ENCODE measurements at places on chromosomes 12 and 14.

DNA sequence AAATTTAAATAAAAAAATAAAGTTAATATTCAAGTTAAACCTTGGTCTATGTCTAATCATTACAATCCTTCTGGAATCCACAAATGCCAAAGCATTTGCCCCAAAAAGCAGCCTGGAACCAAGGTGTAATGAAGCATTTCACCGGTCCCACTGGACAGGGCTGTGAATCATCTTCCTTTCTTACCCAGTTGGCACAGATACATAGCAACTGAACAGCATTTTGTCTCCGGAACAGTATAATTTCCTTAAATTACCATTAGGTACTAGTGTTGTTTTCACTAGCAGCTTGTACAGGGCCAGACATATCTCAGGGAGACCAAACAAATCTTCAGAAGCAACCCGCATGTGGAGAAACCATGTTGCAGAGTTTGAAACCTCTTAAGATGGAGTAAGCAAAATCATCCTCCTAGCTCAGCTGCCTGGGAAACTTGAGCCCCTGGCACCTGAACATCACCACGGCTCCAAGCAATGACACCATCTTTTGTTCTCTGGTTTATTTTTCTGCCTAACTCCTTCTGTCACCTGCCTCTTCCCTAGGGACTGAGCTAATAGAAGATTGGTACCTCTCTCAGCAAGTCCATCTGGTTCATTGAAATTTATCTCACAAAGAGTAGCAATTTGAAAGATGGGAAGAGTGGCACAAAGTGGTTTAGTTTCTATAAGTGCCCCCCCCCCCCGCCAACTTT lies 17.9 kb upstream of the MDM1 start:
- DNase-seq = no peak

- DNase-seq = no peak
Observed at GRCh38 chr12:2924019-2924418, 33.3 kb downstream of the TULP3 start.

DNA sequence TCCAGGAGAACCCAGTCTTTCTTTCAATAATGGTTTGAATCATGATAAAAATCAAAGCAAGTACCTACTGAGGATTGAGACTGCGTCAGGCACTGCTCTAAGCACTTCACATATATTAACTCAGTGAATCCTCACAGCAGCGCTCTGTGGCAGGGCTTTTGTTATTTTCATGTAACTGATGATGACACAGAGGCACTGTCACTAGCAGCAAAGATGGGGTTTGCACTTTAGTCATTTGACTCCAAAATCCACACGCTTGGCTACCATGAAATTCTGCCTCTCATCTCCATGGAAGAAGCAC lies 98.8 kb upstream of the GSC start:
- no peak for DNase-seq

DNA sequence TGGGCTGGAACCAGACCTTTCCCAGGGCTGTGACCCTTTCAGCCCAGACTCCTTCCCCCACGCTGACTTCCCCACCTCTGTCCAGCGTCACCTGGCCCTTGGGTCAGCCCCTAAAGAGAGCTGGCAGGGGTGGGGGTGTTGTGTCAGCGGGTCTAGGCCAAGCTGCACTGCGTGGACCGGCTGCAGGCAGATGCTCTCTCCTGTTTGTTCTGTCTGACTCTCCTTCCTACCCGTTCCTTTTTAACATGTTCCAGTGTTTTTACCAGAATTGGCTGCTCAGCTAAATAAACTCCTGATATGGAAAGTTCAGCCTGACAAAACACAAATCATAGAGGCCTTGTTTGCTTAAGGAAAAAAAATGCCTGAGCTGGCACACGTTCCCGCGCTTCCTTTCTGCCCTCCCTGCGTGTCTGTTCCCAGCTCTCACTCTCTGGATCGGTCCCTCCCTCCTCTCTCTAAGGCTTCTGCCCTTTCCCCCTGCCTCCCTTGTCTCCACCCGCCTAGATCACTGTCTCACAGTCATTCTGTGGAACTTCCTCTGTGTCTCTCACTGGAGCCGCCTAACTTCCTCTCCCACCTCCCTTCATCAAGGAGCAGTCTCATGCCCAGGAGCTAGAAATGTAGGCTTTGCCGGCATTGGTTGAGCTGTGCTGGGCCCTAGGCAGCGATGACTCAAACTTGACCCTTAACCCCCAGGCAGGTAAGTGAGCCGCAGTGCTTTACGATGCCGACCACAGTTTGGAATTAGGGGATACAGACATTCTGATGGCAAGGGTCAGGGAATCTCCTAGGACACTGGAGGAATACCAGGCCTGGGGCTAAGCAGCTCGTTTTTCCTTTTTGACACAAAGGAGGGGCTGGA lies 15.5 kb upstream of the MLXIP start:
- no peak for DNase-seq

DNA sequence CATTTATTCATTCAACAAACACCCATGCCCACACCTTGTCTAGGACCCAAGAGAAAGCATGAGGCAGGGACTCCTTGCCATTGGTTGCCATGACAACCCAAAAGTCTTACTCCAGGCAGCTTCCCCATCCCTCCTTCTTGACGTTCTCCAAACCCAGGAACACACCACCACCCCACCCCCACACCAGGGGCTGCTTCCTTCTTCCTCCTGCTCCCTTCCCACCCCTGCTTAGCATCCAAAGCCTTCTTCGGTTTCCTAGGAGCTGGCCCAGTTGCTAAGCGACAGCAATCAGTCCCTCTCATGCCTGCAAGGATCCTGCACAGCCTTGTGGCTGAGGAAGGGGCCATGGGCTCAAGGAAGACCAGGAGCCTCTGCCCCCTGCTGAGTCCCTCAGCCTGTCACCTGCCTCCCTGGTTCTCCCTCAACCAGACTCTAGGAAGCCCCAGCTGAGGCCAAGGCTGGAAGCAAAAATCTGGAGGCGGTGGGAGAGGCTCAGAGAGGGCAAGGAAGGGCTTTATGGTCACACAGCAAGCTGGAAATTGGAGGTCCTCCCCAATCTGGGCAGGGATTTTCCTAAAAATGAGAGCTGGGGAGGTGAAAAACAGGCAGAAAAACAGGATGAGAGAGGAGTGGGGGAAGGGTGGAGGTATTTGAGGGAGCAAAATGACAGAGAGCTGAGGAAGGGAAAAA lies 15.4 kb downstream of the RASAL1 start:
- DNase-seq = no peak

GRCh38 chr12:131133015-131133905 lies 179.6 kb downstream of the ADGRD1 start:
- DNase-seq = no peak

DNA sequence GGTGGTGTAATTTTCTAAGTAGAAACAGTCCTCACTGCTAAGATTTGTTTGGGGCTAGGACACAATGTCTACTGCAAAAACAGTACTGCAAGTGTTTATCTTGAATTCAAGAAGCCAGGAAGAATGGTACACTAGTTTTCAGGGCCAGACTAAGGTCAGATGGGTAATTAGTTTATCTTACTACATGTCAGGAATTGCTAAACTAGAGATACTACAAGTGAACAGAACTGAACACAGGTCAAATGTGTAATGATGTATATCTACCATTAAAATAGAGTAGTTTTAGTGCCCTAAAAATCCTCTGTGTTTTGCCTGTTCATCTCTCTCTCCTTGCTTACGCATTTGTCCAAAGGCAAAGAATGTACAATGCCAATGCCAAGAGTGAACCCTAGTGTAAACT lies 2.3 kb upstream of the RPL41 start:
- DNase-seq = no peak

DNA sequence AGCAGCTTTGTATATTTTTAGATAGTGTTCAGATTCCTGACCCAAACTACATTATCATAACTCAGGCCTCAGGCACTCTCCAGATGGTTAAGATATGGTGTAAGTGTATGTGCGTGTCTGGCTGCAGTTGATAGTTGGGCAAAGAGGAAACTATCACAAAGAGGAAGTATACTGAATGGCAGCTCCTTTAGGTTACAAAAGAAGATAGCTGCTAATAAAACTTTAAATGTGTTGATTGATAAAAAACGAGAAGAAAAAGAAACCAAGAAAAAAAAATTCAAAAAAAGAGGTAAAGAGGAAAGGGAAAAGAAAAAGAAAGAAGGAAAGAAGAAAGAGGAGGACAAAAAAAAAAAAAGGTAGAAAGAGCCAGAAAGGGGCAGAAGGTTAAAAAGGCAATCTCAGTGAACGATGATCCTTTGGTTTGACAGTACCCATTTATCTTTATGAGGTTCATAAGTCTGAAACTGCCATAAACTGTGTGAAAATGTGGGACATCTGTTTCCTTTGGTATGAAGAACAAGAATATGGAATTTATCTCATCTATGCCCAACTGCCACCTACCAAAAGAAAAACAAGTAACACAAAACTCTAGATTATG lies 42.2 kb downstream of the TAOK3 start:
- peak; percentile 81 for DNase-seq

DNA sequence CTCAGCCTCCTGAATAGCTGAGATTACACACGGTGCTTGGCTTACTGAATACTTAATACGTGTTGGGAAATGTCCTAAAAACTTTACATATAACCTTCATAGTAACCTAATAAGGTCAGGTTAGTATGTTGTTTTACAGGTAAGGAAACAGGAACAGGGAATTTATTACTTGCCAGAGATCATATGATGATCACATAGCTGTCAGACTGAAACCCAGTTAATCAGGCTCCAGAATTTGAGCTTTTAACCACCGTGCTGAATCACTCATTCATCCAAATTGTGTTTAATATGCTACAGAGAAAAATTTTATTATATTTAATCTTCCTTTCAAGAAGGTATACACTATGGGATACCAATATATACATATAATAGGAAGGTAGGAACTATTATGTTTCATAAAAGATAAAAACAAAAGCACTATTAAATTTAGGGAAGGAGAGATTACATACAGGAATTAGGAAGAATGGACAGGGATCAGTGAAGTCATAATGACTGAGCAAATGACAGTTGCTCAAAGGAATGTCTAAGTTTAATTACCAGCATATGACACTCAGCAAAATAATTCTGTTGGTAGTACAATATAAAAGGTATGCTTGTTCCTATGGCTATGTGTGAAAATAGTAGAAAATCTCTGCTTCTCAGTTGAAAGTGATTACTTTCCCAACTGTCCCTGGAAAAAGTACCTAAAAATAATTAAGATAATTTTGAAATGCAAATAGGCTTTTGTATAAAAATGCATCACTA lies 59.3 kb downstream of the HEATR5A start:
- no peak for DNase-seq

- DNase-seq = no peak
Observed at GRCh38 chr12:122395319-122395718, 27.1 kb downstream of the CLIP1 start.

DNA sequence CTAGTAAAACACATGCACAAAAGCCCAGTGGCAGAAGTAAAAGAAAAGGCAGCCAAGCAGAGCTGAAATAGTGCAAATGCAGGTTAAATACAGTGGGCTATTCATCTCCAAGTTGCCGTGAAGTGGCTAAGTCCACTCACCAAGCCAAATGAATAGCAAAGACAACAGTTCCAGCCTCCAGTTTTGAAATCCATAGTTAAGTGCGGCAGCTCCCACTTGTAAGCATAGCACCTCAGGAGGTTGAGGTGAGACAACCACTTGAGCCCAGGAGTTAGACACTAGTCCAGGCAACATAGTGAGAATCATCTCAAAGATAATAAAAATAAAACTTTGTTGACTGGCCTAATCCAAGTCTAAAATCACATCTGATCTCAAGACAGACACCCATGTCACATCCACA lies 9.8 kb upstream of the PHLDA1 start:
- no peak for DNase-seq

GRCh38 chr14:49865431-49865859 lies 12.9 kb upstream of the NEMF start:
- peak; percentile 76 for DNase-seq

DNA sequence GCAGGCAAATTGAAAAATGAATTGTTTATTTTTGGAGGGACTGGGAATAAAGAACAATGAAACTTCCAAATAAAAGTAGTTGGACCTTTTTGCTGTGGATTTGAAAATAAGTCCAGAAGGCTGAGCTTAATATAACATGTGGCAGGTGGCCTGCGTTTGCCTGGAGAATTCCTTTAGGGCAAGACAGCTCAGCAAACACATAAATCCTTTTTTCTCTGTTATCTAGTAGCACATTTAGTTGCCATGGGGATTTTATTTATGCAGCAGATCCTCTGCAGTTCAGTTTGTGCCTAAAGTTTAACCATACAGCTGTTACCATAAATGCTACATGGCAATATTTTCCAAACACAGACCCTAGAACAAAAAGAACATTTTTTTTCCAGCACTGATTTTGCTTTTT lies 180.0 kb downstream of the NPAS3 start:
- no peak for DNase-seq

- no peak for DNase-seq
Observed at GRCh38 chr14:78701246-78701645, 531.1 kb downstream of the NRXN3 start.

- DNase-seq = no peak
Observed at GRCh38 chr12:12897302-12897701, 5.9 kb downstream of the GPRC5A start.

All from NAMALWA (cell line).